Activated CD4-positive, alpha-beta T cell treated with anti-CD3 and anti-CD28 coated beads, Interleukin-2, amount 50 U/mL, for 4 hours (primary cell): ENCODE measurements at places on chromosomes 16 and 17.

DNA sequence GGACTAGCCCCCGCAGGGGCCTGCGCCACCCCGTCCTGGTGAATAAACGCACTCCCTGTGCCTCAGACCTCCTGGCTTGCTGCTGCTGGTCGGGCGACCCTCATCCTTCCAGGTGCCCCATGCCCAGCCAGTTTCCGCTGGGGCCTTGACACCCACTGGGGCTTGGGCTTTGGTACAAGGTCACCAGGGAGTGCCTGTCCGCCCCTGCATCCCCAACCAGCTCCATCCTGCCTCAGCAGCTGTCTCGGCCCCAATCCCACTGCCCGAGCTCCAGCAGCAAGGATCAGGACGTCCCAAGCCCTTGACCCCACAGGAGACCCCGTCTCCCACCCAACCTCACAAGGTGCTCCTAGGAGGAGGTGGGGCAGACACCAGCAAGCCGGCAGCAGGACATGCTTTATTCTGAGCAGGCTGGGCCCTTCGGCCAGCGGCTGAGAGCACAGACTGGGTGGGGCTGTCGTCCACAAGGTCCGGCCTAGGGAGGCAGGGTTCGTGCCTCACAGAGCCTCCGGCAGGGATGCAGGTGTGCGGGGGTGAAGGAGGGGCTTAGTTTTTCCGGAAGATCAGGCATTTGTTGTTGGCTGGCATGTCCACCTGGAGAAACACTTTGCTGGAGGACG, 1.9 kb downstream of the METTL26 start:
- no peak for DNase-seq

- no peak for DNase-seq
Observed at GRCh38 chr16:48635199-48635718, 25.3 kb upstream of the N4BP1 start.

GRCh38 chr17:17710728-17711541, 29.7 kb downstream of the RAI1 start:
- DNase-seq = no peak

DNA sequence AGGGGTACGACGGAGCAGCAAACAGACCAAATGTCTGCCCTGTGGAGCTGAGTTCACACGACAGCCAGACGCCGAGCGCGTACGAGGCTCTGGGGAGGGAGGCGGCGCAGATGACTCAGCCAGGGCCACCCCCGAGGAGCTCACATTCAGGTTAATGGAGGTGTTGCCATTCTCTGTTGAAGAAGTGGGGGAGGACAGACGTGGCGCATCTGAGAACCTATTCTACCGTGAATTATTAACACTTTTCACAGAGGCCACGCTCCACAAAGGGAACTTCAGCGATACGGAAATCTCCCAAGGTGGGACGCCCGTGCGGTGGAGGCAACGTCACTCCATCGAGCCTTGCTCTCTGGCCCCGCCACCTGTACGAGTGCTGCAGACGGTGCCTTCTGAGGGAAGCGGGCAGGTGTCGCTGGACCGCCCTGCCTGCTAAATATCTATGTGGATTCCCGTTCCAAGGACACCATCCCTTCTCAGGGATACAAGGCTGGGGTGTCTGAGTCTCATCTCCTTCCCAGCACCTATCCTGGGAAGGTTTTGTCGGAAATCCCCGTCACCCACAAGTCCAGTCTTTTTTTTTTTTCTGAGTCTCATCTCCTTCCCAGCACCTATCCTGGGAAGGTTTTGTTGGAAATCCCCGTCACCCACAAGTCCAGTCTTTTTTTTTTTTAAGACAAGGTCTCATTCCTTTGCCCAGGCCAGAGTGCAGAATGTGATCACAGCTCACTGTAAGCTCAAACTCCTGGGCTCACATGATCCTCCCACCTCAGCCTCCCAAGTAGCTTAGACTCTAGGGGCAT, 19.0 kb downstream of the ABR start:
- DNase-seq = no peak

DNA sequence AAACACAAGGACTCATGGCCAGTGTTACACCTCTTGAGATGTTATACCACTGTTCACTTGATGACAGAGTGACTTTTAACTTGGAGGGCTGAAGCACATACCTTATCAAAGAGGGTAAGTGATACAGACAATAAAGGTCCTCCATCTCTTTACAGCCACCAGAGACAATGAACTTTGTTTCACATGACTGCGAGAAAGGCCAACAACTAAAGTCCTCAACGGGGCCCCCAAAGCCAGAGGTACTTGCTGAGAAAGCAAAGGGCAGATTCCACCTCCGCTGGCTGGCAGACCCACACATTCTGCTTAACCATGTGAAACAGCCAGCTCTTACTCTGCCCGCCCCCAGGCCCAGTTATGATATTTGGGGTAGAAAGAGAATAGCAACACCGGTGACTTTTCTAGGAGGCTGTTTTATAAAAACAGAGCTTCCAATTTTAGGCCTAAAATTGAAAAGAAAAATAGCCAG, 21.4 kb downstream of the DCUN1D3 start:
- DNase-seq = no peak

- DNase-seq = no peak
Observed at GRCh38 chr17:35895636-35896587, 15.8 kb upstream of the CCL5 start.

DNA sequence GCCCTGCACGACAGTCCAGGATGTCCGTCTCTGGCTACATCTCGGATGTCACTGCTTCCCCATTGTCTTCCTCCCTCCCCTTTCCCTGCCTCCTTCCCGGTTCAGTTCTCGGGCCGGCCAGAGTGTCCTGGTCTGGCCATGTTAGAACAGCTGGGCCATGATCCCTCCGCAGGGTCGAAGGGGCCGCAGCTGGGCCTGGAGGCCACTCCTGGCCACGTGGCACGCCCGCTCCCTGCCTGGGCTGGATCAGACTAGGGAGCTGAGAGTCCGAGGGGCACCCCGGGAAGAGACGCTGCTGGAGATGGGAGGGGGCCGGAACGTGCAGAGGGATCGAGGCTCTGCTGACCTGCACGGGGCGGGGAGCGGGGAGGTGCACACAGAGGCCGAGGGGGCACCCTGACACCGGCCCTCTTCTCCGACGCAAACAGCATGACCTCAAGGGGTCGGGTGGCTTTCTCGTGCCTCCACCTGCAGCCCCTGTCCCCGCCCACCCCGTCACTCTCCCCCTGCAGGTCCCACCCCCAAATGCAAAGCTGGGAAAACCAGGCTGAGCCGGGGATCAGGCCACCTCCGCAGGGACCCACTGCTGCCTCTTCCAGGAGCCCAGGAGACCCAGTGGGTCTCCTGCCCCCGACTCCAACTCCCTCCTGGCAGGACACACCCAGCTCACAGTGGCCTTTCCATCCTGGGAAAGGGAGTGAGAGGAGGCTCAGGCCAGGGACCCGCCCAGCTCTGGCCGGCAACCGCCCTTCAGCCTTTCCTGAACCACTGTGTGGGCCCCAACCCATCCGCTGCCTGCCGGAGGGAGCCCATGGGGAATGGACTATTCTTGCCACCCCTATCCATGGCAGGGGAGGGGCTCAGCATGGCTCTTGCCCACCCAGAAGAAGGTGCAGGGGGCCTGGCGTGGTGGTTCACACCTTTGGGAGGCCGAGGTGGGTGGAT, 38.5 kb downstream of the CTU2 start:
- DNase-seq = no peak
